Kidney epithelial cell (primary cell): ENCODE measurements at places on chromosomes 7 and 10.

DNA sequence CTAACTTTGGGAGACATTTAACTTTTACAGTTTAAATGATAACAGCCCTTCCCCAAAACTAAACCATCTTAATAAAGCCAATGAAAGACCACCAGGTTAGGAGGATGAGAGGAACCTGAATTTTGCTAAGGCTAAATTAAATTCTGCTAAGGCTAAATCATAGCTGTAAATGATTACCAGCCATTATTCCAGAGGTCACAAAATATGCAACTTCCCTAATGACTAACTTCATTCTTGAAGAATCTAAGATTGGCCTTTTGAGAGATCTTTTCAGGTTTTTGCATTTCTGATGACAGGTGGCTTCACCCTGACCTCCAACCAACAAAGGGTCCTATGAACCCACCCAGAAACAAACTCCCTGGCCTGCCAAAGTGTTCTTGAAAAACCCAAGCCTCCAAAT is 373.3 kb downstream of the IPMK start:
- DNase-seq = no peak

DNA sequence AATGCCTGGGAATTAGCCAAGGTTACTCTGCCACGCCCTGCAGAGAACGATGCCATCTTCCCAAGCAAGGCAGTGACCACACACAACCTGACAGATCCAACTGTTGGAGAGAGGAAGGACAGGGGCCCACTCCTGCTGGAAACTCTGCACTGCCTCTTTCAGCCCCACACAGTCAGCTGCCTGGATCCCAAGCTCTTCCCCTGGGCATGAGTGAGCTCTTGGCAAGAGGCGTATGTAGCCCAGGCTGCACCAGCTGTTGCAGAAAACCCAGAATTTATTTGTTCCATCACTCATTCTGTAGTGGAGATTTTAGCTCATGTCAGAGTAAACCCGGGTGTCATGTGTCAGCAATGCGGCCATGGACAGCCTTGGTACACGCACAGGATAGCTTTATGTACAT is 135.1 kb upstream of the TRIM24 start:
- DNase-seq = no peak

GRCh38 chr10:1292611-1293031 is 236.4 kb downstream of the WDR37 start:
- DNase-seq = no peak

DNA sequence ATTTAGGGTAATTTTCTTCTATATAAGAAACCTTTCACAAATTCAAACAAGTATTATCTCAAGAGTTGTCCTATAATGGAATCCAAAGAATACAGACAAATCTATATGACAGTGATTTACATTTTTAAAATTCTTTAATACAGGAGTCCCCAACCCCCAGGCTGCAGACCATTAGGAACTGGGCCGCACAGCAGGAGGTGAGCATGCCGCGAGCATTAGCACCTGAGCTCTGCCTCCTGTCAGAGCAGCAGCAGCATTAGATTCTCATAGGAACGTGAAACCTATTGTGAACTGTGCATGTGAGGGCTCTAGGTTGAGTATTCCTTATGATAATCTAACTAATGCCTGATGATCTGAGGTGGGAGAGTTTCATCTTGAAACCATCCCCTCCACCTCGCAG is 37.7 kb downstream of the SNX13 start:
- DNase-seq = no peak

DNA sequence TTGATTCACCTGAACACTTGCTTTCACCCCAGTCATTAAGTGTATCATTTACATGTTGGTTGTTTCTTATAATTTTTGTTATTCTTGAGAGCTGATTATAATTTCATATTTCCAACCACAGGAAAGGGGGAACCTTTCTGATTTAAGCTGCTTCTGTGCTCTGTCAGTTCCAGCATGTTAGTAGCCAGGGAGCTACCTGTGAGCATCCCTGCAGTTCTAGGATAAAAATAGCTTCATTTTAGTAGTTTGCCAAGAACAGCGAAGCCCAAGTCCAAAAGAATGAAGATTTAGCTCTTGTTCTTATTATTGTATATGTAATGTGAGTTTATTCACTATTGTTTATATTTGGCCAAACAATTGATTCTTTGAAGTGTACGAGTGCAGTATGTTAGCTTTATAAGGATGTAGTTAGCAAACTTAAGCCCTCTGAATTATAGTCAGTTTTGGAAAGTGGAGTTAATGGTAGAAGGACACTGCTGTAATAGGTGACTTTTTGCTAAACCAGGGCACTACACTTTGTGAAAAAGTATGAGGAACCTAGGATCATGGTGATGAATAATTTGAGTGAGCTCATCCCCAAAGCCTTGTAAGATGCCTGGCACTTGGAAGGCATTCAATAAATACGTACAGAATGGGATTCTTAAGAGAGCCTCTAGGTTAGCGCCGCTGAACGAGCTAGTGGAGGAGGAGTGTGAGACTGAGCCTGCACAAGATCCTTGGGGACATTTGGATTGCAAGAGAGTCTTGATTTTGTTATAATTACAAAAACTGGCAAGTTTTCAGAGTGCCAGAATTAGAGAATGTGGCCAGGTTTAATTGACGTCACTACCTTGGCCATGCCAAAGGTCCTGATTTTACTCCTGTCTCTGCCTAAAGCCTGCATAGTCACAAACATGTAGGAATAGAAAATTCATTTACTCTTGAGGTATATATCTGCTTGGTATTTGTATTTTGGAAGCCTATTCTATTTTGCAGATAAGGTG is 29.8 kb downstream of the DNAH11 start:
- DNase-seq = no peak

DNA sequence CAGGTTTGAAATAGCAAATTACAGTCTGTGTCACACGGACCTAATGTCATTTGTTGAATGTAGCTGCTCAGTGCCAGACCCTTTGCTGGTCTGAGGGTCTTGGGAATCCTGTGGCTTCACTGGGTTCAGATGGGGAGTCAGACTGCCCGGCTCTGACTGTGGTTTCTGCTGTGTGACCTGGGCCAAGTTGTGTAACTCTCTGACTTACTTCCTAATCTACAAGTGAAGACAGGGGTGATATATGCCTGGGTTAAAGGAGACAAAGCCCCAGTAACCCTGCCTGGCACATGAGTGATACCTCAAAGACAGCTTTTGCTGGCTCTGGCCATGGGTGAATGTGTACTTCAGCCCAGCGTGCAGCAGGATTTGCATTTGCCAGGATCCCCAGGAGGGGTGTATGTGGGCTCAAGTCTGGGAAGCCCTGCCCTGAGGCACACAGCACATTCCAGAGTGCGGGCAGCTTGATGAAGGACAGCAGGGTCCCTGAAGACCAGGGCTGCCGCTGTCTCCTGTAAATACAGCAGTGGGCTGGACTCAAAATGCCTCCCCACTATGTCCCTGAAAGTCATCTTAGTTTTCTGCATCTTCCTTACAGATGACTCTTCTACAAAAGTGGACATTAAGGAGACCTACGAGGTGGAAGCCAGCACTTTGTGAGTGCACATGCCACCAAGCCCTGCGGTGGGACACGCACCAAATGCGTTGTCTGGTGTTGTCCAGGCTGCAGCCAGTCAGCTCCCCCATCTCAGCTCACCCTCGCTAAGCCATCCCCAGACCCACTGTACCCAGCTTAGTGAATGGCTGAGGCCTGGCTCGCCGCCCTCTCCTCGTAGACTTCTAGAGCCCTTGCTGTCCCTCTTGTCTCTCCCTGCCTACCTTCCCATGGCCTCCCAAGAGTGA is 16.4 kb downstream of the NACAD start:
- DNase-seq = no peak

DNA sequence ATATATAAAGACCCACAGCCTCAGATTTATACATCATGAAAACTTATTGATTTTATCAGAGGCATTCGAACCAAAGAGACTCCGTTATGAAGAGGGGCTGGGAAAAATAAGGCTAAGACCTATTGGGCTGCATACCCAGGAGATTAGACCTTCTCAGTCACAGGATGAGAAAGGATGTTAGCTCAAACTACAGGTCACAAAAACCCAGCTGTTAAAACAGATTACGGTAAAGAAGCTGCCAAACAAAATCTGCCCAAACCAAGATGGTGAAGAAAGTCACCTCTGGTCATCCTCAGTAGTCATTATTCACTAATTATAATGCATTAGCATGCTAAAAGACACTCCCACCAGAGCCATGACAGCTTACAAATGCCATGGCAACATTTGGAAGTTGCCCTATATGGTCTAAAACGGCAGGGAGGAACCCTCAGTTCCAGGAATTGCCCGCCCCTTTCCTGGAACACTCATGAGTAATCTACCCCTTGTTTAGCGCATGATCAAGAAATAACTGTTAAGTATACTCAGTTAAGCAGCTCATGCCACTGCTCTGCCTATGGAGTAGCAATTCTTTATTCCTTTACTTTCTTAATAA is 362.5 kb upstream of the PCDH15 start:
- no peak for DNase-seq

DNA sequence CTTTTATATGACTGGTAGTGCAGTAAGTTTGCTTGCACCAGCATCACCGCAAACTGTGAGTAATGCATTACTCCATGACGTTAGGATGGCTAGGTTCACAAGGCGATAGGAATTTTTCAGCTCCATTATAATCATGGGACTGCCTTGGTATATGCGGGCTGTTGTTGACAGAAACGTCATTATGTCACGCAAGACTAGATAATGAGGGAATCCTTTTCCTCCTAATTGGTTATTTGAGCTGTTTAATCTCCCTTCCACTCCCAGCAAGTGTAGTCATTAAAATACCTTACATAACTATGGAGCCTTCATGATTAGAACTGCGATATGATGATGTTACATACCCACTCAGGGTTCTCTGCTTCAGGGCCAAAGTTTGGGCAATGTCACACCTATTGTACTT is 17.3 kb downstream of the KLLN start:
- DNase-seq = peak; percentile 83

GRCh38 chr10:89516149-89516832 is 19.1 kb downstream of the SLC16A12 start:
- peak; percentile 92 for DNase-seq

DNA sequence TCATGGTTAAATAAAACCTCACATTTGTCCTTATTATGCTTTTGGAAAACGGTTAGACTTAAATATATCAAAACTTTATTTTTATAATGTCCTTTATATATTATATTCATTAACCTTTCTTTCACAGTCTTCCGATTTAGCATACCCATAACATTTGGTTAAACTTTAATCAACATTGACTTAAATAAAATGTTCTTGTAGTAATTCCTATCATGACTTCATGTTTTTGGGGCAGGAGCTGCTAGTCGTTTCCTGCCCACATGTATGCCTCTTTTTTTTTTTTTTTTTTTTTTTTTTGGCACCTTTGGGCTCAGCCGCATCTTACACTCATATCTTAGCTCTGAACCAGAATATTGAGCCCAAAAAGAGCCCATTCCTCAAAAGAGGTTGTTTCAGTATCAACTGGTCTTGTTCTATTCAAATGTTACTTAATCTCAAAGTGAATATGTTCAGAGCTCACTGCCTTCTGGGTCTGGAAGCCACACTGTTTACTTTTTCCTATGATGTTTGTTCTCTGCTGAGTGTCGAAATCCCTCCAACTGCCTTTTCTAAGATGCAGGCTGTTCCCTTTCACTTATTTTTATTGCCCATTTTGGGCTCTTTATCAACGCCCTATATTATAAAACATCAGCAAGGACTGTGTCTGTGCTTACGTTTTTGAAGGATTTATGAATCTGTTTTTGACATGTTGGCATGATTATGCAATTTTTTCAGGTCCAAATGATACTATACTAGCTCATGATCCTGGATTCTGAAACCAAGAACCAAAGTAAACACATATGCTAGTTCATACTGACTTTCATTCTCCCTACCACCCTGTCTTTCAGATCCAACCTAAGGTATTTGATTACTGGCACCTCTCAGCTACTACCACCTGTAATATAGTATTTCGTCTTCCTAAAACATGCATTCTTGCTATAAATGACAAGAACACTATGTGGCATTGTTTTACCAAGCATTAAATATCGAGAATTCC is 914.4 kb downstream of the PCDH15 start:
- no peak for DNase-seq

DNA sequence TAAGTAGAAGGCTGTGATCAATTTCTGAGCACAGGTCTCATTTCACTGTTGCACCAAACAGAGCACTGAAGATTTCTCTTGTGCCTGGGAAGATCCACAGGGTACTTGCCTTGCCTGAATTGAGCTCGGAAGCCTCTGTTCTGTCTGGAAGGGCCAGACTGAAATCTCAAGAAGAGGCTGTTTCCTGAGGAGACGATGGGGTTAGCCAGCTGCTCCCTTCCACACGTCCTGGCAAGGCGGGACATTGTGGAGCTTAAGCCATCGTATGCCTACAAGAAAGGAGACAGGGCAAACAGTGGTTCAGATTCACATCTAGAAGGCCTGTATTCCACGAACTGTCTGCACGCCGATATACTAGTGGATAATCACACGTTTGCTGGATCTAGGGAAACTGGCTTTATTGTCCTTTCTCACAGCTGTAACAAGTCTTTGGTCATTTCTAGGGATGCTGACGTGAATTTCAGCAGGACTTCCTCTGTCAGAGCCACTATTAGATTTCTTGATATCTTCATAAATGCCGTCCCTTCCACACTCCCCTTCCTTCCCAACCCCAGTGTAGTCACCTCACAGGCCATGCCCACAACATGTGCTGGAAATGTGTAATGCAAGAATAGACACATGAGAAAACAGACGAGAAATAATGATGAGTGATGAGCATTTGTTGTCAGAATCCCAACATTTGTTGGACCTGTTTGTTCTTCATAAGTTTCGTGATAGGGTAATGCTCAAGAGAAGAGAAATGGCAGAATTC is 137.2 kb upstream of the RSU1 start:
- DNase-seq = no peak

GRCh38 chr10:91416339-91416855 is 6.3 kb downstream of the HECTD2 start:
- DNase-seq = no peak

DNA sequence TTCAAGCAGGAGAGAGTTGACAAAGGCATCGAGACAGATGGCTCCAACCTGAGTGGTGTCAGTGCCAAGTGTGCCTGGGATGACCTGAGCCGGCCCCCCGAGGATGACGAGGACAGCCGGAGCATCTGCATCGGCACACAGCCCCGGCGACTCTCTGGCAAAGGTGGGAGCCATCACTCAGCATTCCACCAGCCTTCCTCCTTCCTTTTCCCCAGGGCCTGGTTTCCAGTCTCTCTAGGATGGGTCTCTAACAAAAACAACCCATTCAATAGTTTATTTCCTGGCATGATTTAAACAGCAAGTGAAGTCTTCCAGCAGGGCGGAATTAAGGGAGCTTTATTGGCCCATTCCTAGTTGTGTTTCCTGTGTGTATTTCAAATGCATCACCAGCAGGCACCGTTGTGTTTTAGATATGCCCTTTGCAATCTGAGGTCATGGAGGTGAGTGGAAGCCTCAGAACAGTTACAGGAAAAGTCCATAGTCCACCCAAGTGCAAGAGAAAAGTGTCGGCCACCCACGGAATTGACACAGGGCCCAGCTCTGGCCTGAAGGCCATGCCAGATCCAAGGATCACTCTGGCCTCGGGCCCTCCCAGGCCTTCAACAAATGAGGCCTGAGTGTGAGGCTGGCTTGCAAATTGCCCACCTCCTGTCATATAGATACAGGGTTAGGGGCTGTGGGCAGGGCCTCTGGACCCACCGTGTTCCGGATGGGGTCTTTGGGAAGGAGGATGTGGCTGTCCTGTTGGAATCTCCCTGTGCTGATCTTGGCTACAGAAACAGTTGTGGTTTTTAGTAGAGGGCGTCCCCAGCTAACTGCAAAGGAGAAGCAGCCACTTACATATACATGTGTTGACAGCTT is 46.9 kb upstream of the TRIM8 start:
- DNase-seq = no peak

GRCh38 chr7:125256446-125256845 is 326.8 kb upstream of the POT1 start:
- DNase-seq = peak; percentile 64

GRCh38 chr10:126197036-126197543 is 191.2 kb downstream of the ADAM12 start:
- no peak for DNase-seq
